ENCODE measurements at places on chromosomes 13 and 19. TPM values are rescaled to one million over a fixed set of nuclear protein-coding genes. Genes with fewer than 3 reads are reported as not detected.

DNA sequence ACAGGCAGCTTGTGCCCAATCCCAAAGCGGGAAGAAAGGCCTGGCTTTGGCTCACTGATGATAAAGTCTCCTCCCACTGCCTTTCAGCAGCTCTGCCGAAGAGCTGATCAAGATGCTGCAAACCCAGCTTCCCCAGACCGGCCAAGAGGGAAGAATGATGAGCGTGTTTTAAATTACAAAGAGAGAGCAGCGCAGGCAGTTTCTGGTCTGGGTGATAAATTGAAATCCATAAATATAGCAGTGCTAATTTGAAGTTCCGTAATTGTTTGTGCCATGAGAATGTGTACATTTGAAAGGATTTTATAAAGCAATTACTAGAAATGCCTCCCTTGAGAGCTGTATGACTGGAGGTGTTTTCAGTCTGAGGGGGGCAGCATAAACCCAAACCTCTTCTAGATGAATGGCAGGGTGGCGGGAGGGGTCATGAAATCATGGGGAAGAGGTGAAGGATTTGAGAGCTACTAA lies 171.8 kb downstream of the STK24 start:
- no peak for DNase-seq

DNA sequence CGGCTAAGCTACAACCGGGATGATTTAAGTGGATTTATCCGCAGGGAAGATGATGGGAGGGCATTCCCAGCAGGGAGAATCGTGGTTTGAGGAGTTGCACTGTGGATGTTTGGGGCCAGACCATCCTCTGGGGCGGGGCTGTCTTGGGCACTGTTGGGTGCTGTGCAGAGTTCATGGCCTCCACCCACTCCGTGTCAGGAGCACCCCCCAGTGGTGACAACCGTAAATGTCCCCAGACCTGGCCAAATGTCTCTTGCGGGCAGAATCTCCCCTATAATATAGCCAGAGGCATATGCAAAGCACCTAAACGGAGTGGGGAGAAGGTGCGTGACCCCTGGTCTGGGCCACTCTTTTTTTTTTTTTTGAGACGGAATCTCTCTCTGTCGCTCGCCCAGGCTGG lies 40.2 kb downstream of the SMIM24 start:
- DNase-seq: peak; percentile 29

DNA sequence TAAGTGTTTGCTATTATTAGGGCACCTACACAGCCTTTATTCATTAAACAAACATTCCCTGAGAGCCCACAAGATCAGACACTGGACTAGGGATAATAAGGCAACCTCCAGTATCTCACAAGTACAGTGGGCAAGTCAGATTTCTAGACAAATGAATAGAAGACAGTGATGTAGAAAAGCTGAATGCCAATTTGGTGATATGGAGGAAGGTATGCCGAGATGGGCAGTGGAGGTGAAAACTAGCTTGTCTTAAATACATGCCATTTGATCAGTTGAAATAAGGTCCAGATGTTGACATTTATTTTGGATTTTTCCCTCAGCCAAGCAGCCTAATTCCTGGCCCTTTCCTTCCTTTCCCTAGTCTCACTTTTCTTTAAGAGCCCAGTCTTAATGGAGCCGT lies 130.3 kb downstream of the RXFP2 start:
- DNase-seq: no peak

- peak; percentile 4 for DNase-seq
Measured at GRCh38 chr19:41616792-41617621, 9.9 kb downstream of the CEACAM4 start.

DNA sequence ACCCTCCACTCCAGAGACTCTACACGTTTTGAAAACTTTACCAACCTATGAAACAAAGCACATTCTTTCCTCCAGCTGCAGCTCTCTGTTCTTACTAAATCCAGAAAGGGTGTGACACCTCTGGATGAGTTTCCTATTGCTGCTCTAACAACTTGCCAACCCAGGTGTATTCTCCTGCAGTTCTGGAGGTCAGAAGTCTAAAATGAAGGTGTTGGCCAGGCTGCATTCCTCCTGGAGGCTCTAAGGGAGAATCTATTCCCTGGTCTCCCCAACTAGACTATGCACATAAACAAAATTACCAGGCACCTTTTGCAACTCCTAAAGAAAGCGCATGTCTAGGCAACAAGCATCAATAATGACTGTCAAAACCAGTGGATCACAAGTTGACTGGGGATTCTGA lies 128.8 kb downstream of the NUFIP1 start:
- DNase-seq: no peak

GRCh38 chr19:31506102-31506501 lies 156.9 kb upstream of the TSHZ3 start:
- no peak for DNase-seq

GRCh38 chr13:60379837-60380565 lies 17.0 kb upstream of the TDRD3 start:
- peak; percentile 6 for DNase-seq

DNA sequence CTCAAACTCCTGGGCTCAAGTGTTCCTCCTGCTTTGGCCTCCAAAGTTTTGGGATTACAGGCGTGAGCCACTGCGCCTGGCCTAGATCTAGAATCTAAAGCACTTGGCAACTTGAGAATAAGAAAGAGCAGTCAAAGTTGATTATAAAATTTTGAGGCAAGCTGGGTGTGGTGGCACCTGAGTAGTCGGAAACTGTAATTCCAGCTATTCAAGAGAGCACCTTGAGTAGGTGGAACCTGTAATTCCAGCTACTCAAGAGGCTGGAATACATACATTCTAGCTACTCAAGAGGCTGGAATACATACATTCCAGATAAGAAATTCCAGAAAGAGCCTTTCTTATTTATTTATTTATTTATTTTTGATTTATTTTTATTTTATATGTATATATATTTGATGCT lies 8.3 kb upstream of the NAA16 start:
- no peak for DNase-seq

- no peak for DNase-seq
Measured at GRCh38 chr19:52198678-52199077, 8.8 kb downstream of the PPP2R1A start.

- DNase-seq: peak; percentile 98
Measured at GRCh38 chr19:47637550-47637949, 28.6 kb downstream of the BICRA start.

DNA sequence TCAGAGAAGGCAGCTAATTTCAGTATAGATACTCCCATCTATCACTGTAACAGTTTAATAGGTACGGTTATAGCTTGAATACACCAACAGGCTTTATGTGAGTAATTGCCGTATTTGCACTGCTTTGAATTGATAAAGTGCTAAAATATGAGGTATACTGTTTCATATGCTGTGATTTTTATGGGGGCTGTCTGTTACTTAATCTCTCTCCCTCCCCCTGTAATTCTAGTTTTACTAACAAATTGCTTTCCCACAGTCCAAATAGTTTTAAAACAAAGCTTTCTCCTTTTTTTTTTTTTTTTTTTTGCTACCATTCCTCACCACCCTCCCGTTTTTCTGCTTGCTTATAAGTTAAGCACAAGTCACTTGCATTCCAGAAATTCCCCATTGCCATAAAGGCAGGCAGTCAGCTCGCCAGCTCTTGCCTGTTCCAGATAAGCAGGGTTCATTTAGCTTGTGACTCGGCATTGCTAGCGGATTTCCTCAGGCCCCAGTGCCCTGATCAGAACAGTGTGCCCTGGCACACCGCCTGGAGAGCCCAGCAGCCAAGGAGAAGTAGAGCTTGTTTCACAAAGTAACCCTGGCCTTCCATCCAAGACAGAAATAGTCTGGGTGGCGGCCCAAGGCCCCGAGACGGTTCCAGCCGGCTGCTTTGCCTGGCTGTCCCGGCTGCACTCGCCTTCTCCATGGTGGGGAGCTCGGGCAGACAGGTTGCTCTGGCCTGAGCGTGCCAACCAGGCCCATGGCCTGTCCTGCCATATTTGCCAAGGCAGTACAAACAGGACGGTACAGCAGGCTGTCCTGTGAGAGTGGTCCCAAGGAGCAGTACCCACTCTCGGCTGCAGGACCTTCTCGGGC lies 43.5 kb upstream of the NPAS1 start:
- peak; percentile 93 for DNase-seq

DNA sequence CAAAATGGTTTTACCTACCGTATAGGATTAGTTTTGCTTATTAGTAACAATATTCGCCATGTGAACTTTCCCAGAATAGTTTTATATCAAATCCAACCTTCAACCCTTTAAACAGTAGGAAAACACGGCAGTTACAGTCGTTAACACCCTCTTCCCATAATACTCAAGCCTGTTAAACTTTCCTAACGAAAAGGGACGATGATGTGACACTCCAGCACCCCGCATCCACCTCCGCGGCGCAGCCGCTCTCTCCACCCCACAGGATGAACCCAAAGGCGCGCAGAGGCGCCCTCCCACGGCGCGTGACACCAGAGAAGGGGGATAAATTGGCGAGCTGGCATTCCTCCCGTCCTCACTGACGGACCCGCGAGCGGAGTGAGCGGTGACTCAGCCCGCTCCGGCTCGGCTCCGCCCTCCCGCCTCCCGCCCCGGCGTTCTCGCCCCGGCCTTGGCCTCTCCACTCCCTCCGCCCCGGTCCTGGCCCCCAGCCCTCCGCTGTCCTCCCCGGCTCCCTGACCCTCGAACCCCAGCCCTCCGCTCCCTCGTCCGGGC lies 665 bp downstream of the TUBGCP3 start:
- DNase-seq: peak; percentile 88

DNA sequence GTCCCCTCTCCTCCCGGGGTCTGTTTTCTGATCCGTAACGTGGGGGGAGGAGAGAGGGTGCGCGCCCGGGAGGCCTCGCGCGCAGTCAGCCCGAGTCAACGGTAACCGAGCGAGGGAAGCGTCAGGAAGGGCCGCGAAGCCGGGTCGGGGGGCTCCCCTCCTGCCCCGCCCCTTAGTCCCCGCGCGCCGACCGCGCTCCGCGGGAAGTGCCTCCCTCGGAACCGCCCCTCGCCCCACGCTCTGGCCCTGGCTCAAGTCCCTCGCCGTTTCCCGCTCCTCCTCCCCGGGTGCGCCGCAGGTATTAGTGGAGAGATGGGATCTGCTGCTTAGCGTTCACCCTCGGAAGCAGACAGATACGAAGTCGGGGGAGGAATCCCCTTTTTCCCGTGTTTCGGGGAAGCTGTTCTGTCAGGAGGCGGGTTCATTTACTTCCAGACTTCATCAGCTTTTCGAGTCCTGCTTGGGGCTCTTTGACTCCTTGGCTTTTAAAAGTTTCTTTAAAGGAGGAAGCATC lies 770 bp downstream of the HNRNPM start:
- peak; percentile 54 for DNase-seq

DNA sequence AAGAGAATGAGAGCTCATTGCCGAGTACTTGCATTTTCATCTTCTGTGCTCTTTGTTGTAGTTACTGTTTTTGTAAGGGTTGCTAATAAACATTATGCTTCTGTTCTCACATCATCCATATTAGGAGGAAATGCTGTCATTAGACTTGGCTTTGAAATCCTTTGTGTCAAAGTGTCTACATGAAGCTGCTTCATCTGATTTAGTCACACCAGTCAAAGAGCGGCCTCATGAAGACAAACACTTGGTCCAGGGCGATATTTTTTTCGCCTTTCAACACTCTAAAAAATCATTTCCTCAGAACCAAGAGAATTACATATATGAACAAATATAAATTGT lies 105.0 kb downstream of the SPRY2 start:
- DNase-seq: no peak

DNA sequence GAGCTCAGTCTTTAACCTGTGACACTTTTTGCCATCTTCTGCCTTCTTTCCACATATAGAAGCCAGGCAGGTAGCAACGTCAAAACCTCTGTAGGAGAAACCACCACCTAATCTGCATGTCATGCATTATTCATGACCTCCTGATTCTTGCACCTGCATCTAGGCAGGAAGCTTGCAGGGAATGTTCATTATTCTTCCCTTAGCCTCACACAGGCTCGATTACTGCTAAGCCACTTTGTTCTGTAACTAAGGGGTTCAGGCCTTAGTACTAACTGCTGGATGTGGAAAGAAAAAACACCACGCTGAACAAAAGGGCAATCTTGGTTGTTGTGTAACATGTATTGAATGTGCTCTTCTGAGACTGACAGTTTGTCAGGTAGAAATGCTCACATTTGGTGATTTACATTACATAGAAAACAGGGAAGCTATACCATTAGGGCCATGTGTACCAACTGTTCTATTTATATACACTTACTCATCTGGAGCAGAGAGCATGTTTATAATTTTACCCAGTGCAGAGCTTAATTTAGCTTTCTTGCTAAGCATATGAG lies 366.9 kb downstream of the KLF12 start:
- no peak for DNase-seq

GRCh38 chr19:40502647-40503319 lies 36.0 kb downstream of the SPTBN4 start:
- DNase-seq: no peak

DNA sequence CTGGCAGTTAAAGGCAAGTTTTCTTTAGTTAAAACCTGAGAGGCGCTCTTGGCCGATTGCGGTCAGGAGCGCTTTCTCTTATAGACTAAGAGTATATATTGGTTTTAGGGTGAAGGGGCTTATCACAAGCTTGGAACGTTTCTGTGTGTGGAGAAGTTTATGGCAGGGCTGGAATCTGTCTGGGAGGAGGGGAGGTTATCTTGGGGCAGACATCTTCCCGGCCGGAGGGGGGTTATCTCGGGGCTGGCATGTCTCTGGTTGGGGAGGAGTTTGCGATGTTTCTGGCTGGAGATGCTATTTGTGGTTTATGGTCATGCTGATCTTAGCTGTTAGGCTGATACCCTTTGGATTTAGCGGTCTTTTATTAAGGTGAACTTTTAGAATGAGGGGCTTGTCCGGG lies 18.3 kb downstream of the KDM4B start:
- DNase-seq: peak; percentile 90

GRCh38 chr13:96844616-96845015 lies 149.7 kb downstream of the OXGR1 start:
- no peak for DNase-seq

- DNase-seq: no peak
Measured at GRCh38 chr19:16594681-16595091, 22.5 kb upstream of the SLC35E1 start.

DNA sequence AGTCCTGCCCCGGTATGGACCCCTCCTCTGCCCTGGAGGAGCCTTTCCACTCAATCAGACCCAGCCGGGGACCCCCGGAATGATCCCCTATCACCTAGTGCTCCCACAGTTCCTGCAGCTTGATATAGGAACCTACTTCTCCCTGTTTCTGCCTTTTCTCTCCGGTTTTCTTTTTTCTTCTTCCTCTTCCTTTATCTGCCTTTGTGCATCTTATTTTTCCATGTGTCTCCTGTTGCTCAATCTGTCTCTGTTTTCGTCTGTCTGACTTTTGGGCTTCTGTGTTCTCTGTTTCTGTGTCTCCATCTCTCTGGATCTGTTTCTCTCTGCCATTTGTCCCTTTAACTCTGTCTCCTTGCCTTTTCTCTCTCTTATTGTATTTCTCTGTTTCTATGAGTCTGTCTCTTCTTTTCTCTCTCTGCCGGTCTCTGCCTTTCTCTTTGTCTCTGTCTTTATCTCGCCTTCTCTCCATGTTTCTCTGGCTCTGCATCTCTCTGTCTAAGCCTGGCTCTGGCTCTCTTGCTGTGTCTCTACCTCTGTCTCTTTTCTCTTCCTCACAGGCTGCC lies 10.0 kb downstream of the MEGF8 start:
- no peak for DNase-seq

GRCh38 chr19:50007170-50007569 lies 18.0 kb downstream of the VRK3 start:
- DNase-seq: no peak

- DNase-seq: no peak
Measured at GRCh38 chr13:88074794-88075510, 403.8 kb downstream of the SLITRK5 start.

Gene ZNF208
- under 0.01 TPM for total RNA-seq

Gene GNG8
- total RNA-seq: not detected

Gene CABP5
- total RNA-seq: not detected

Gene ZIC5
- total RNA-seq: not detected

Gene VSTM1
- total RNA-seq: not detected

Gene PLIN5
- not detected for total RNA-seq

Gene PLK5
- not detected for total RNA-seq

All from fibroblast of villous mesenchyme (primary cell).